ENCODE measurements at places on chromosomes 1 and 21.

- no peak for DNase-seq
Observed at GRCh38 chr1:107782217-107782845, 182.6 kb downstream of the VAV3 start.

GRCh38 chr1:19735440-19736127, 64.1 kb downstream of the TMCO4 start:
- no peak for DNase-seq

DNA sequence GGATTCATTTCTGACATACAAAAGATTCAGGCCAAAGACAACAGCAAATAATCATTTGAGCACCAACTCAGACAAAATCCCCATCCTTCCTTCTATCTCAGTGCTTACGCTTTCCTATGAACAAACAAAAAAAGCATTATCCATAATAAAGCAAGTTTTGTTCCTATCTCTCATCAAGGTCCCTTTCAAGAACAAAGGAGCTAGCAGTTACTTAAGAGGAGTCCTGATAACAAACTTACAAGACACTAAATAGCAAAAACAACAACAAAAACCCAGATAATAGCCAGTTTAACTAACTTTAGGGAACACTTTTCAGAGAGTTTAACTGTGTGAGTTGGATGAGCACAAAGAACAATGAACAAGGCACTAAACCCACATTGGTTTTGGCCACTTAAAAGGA, 10.5 kb downstream of the EVI5 start:
- DNase-seq, result no peak

GRCh38 chr1:196951711-196952394, 8.3 kb downstream of the CFHR2 start:
- DNase-seq, result no peak

- DNase-seq, result no peak
Observed at GRCh38 chr1:164863056-164863455, 304.1 kb downstream of the PBX1 start.

- no peak for DNase-seq
Observed at GRCh38 chr1:95304803-95305202, 70.8 kb downstream of the RWDD3 start.

DNA sequence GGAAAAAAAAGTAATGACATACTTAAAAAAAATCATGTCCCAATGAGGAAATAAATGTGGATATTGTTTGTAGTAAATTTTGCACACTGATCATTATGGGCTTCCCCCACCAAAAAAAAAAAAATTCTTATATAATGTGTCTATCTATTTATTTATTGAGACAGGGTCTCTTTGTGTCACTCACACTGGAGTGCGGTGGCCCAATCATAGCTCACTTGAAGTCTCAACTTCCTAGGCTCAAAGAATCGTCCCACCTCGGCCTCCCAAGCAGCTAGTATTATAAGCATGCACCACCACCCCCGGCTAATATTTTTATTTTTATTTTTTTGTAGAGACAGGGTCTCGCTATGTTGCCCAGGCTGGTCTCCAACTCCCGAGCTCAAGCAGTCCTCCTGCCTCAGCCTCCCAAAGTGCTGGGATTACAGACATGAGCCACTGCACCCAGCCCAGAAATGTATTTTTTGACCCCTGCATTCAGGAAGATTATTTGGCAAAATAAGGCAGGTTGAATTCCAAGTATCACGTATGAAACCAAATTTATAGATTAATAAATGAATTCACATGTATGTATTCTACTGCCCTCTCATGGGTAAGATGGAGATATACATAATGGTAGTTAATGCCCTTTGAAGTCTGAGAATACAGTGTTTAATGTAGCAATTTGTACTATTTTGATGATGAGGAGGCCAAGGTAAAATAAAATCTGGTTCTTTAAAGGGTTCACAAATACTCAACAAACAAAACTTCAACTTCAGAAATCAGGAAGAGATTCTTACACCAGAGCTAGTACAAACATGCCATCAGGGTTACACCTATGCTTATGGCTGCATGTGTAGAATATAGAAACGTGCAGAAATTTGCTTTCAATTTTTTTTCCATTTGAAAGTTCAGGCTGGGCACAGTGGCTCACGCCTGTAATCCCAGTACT, 1.4 kb upstream of the DENND2C start:
- no peak for DNase-seq

DNA sequence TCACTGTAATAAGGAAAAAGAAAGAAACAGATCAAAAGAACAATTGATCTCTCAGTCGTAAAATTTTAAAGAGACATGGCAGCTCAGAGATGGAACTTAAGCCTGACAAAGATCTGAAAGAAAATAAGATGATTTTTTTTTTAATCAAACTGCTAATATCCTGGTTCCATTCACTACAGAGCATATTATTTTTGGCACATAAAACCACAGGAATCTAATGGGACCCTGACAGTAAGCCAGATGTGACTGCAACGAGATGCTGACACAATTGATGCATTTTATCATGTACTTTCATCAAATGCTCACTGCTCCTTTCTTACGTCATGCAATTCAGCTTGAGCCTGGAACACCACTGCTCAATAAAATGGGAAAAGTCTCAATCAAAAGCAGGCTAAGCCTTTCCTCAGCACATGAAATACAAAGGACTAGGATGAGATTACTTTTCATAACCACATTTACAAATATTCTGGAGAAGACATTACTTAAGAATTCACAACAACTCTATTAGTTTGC, 16.6 kb downstream of the GPATCH2 start:
- no peak for DNase-seq

GRCh38 chr1:39681294-39681693, 9.4 kb upstream of the NT5C1A start:
- DNase-seq, result no peak

GRCh38 chr1:43324810-43325209, 12.8 kb upstream of the MPL start:
- DNase-seq, result no peak

DNA sequence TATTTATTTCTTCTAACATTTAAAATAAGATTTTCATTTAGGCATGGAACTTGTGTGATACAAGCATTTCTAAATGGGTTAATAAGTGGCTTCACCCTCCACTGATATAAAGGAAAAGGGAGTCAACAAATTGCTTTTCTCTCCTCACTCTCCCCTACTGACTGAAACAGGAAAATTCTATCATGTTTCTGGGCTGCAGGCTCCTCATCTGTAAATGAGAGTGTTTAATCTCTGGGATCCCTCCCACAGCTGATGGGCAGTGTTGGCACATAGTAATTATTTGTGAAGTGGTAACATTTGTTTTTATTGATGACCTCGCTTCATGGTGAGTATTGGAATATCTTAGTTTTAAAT, 69.8 kb upstream of the WARS2 start:
- no peak for DNase-seq

GRCh38 chr1:54230507-54231339, 30.8 kb downstream of the MRPL37 start:
- no peak for DNase-seq

GRCh38 chr1:43402089-43402865, 12.6 kb downstream of the SZT2 start:
- no peak for DNase-seq

- no peak for DNase-seq
Observed at GRCh38 chr1:89966656-89967055, 28.3 kb upstream of the ZNF326 start.

- DNase-seq, result no peak
Observed at GRCh38 chr1:44417351-44418021, 12.4 kb downstream of the RNF220 start.

DNA sequence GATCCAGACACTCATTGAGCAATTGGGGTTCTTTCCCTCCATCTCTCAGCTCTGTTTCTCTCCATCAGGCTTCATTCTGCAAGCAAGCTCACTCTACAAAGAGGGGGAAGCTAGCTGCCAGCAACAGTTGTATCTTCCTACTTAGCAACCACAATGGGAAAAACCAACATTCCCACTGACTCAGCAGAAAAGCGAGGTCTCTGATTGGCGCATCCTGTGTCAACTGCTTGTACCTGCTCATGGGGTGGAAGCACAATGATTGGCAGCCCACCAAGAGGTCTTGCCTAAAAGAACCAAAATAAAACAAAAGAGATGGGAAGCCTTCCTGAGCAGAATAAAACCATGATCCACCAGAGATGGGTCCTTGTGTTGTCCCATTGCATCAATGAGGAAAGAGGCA, 4.0 kb upstream of the CDA start:
- no peak for DNase-seq

DNA sequence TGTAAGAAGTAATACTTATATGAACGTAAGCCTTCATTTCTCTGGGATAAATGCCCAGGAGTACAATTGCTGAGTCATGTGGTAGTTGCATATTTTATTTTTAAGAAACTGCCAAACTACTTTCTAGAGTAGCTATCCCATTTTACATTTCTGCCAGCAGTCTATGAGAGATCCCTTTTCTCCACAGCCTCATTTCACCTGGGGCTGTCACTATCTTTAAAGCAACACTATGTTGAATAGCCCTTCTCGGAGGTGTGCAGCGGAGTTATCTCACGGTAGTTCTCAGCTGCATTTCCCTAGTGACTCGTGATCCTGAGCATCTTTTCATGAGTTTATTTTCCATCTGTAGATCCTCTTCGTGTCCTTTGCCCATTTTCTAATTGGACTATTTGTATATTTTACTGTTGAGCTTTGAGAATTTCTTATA, 93.4 kb downstream of the ADARB1 start:
- DNase-seq, result no peak

- no peak for DNase-seq
Observed at GRCh38 chr1:230113593-230114236, 46.7 kb downstream of the GALNT2 start.

DNA sequence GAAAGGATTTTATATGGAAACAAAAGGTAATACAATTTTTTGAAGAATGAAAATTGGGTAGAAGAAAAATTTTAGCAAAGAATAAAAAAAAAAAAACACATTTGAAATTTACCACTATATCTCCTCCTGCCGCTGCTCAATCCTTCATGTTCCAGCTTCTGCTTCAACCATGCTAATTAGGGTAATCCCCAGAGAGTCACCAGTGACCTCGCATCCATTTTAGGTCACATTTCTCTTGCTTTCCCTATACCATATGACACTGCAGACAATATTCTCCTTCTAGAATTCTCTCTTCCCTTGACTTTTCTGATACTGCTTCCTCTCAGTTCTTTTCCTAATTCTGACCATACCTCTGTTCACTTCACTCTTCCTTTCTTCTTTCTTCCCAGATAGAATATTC, 237.1 kb downstream of the USH2A start:
- no peak for DNase-seq

DNA sequence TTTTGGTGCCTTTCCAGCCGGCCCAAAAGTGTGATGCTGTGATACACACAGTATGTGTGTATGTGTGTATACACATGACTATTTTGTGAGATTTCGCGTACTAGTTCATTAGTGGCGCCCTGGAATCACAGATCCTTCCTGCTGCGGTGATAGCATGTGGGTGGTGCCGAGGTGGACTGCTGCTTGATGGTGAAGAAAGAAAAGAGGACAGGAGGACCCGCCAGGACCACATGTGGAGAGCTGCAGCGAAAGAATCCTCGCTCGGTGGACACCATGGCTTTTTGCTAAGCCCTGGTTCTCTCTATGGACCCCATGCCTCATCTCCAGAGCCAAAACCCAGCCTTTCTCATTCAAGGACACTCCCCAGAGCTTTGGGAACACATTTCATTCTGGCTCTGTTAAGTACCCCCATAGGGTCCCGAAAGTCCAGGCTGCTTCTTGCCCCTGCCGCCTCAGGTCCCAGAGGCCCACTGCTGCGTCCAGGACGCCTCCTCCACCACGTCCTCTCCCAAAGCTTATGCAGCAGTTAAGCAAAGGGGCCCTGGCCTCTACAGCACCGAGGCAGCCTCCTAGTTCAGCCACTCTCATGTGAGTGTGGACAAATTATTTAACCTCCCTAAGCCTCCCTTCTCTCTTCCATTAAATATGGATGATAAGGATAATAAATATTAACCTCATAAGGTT, 32.8 kb upstream of the COX20 start:
- DNase-seq, result no peak
